ENCODE measurements at places on chromosomes 1 and 21.

- no peak for DNase-seq
Observed at GRCh38 chr1:83516369-83516768, 482.6 kb downstream of the TTLL7 start.

- no peak for DNase-seq
Observed at GRCh38 chr1:180606155-180606554, 25.7 kb upstream of the XPR1 start.

GRCh38 chr1:42941640-42942330, 16.9 kb downstream of the SLC2A1 start:
- DNase-seq = no peak

- no peak for DNase-seq
Observed at GRCh38 chr1:6180268-6180706, at the start of gene CHD5. Gene CHD5 (minus strand): TSS chr1:6180321. CDS start chr1:6180023, 298 bp downstream.

DNA sequence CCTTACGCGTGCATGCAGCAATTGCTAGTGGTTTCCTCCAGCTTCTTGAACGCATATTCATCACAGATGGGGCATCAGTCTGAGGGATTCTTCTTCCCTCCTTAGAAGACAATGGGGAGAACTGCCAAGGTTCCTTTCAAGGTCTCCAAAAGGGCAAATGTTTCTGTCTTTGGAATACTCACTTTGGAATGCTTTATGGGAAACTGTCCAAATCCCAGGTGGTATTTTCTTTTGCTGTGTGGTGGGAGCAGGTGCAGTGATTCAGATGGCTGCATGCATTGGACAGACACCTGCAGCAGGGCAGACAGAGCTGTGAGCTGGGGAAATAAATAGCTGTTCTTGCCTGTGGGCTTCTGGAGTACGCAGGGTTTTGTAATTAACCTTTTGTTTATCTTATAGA, 40.5 kb downstream of the URB2 start:
- no peak for DNase-seq

Measured in GM10248 (cell line).